ENCODE measurements at places on chromosomes 1 and 21. TPM values are rescaled to one million over a fixed set of nuclear protein-coding genes. Genes with fewer than 3 reads are reported as not detected.

DNA sequence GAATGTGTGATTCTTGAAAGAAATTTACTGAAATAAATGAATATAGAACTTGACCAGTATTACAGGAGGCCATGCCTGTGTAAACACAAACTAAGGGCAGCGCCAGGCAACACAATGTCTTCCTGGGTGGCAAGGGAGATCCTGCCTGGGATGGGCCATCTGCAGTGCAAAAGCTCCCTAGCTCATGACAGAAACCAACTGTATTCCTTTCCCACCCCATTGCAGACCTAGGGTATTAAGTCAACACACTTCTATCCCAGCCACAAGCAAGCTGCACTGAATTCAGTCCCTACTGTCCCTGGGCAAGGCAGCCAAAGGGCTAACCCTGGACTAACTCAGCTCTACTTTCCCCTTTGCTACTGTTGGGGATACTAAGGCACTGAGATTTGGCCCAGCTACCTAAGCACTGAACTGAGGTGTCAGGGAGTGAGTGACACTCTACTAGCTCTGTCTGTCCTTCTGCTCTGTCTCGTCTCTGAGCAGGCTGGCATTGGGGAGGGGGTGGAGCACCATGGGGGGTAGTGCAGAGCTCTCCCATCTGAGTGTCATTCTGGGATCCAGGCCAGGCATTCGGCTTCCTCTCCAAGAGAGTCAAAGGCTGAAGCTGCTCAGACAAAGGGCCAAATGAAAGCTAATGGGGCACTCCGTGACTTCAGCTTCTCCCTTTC, 2.5 kb downstream of the INKA2 start:
- DNase-seq = no peak

Gene RIPPLY3
- total RNA-seq = 0.20 TPM

- DNase-seq = no peak
Observed at GRCh38 chr1:248847181-248847955, 9.3 kb downstream of the ZNF672 start.

DNA sequence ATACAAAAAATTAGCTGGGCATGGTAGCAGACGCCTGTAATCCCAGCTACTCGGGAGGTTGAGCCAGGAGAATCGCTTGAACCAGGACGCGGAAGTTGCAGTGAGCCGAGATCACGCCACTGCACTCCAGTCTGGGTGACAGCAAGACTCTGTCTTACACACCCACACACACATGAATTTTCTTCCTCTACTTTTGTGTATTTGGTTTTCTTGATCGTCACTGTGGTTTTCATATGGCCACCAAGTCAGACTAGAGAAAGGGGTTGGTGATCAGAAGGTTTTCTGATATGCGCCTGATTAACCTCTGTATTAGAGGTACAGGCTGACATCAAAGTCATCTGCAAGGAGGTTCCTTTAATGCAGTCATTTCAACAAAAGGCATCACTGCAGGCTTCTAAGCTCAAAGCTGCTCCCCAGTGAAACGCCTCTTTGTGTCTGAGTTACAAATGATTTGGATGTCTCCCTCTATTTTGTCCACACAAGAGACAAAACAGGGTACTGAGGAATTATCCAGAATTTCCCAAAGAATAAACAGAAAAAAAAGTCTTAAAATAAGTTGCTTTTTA, 11.1 kb downstream of the SH2D1B start:
- DNase-seq = no peak

Gene C1orf226
- total RNA-seq = 31.4 TPM

GRCh38 chr1:12185918-12186678, 19.3 kb downstream of the TNFRSF1B start:
- no peak for DNase-seq

DNA sequence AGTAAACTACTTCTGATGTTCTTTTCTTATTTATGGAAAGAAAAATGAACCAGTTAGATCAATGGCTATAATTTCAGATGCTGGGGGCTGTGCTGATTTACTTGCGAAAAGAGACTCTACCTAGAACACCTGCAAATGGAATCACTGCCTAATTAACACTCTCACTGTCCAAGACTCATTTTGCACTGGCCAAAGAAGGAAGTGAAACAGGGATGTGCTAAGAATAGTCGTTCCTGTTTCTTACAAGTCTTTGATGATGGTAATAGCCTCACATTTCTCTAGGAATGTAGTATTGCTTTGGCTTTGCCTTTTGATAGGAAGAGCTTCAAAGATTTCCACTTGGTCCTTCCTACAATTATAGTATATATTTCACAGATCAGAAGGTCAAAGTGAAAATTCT, 12.7 kb upstream of the TSNAX start:
- DNase-seq = no peak

Gene SIK1
- total RNA-seq = 33.5 TPM
